ENCODE measurements at places on chromosomes 6 and 20. TPM values are rescaled to one million over a fixed set of nuclear protein-coding genes. Genes with fewer than 3 reads are reported as not detected.

NRSN1 gene
- total RNA-seq = not detected

NKAIN2 gene
- total RNA-seq = not detected

TFEB gene
- 5.9 TPM for total RNA-seq

ANKRD66 gene
- not detected for total RNA-seq

DNPH1 gene
- 95.7 TPM for total RNA-seq

SULF2 gene
- total RNA-seq = 22.7 TPM

PXMP4 gene
- 5.7 TPM for total RNA-seq
